Epithelial cell of esophagus (primary cell): ENCODE measurements at places on chromosomes 2 and 18.

DNA sequence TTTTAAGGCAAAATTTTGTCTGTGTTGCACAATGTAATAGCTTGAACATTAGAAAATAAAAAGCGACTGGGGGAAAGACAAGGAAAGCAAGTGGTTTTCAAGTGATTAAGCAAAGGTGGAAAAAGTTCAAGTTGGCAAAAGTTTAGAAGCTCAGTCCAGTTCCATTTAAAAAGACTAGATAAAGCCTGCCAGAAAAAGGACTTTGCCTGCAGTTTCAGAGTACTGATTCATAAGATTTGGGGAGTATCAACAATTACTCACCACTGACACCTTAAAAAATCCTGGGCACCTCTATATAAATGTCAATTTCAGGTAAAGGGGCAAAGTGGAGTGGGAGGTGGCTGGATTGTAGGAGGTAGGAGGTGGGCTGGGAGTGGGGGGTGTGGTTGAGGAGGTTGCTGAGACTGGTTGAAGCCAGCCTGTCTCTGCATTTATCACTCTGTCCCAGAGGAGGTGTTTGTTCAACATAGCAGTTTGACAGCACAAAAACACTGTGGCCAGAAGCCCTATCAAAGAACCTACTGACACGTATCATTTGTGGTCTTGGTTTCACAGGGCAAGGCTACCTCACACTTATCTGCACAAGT is 14.6 kb downstream of the ZEB2 start:
- DNase-seq = no peak

- DNase-seq = no peak
These were observed 45.8 kb downstream of the SMAD7 start for GRCh38 chr18:48904847-48905394.

DNA sequence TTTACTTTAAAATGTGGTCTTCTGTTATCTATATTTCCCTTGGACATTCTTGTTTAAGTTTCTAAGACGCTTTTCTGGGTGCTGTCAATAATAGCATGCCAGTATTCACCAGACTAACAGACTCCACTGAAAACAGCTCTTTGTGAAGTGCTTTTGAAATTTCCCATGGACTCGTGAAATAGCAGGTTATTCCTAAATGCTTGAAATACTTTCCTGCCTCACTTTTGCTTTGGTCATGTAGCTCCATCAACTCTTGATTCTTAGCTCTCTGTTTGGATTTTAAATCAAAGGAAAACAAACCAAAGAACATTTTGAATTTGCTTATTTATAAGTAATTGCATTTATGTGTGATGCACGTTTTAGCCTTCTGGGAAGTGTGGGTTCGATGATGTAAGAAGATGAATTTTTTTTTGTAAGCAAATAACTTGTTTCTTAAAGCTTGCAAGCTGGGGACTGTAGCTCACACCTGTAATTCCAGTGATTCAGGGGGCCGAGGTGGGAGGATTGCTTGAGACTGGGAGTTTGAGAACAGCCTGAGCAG is 147.8 kb downstream of the WDSUB1 start:
- DNase-seq = peak; percentile 28

DNA sequence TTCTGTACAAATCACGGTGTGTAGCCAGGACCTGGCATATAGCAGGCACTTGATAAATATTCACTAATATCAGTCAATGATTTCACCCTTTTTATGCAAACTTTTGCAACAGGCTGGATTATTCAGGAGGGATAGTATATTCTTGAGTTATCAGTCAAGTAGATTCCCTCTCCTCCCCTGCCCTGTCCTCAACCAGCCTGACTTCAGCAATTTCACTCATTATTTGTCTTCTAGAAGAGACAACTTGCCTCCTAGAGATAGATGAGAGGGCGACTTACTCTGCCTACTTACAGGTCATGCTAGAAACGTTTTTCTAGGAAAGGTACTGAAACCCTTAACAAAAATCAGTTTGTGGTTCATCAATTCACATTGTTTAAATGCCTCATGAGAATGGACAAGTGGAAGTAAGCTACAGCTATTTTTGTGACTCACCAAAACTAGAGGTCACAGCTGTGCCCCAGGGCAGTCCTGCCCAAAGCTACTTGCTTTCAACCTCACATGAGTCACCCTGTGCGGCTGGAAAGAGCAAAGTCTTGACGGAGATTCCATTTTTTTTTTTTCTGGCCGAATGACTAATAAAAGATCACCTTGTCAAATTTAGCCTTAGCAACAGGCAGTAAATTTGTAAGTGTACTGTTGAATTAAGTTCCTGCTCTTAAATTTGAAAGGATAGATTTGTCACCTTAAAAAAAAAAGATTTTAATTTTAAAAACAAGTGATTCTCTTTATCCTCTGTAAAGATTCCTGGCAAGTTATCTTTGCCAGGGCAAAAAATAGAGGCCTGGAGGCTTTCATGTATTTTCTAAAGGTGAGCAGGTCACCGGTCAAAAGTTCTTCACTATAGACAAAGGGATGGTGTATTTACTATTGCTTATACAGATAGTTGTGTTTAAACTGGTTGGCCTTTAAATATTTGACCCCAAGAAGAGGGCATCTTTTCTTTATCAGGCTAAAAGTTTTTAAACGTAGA is 109.0 kb upstream of the SLC35G4 start:
- DNase-seq = peak; percentile 87

GRCh38 chr2:176160986-176161824 is 4.1 kb downstream of the HOXD3 start:
- no peak for DNase-seq

DNA sequence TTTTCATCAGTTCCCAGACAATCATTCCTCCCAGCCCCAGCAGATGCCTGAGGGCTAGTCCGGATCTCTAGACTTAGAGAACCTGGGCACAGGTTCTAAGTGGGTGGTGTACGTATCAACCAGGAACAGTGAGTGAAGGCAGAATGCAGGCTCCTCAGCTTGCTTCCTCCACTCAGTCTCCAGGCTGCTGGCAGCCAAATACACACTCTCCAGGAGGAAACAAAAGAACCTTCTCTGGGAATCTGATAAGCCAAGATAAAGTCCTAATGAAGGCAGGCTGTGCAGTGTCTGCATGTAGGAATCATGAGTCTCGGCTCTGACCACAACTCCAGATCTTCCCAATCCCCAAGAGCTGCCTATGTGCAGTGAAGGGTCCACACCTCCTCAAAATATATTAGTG is 245.7 kb downstream of the SP3 start:
- DNase-seq = no peak

DNA sequence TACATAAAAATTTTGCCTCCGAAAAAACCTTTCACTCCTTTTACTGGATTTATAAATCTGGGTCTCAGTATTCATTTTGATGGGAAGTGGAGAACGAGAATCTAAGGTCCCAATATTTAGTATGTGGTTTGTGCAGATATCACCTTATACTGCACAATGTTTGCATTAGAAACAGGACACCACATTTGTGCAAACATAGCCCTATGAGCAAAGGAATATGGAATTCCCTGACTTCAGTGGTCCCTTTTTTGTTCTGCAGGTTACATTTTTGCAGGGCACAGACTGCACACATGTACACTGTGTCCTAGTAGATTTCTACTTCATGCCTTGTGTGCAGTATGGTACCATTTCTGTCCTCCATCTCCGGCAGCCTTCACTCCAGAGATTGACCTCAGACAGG is 130.0 kb downstream of the CDH19 start:
- no peak for DNase-seq
